ENCODE measurements at places on chromosomes 12 and 14.
A peak's percentile ranks its signal among the peaks of the same experiment; 100 is the strongest.

GRCh38 chr14:30710876-30711275 lies 88.8 kb downstream of the SCFD1 start:
- no peak for DNase-seq

DNA sequence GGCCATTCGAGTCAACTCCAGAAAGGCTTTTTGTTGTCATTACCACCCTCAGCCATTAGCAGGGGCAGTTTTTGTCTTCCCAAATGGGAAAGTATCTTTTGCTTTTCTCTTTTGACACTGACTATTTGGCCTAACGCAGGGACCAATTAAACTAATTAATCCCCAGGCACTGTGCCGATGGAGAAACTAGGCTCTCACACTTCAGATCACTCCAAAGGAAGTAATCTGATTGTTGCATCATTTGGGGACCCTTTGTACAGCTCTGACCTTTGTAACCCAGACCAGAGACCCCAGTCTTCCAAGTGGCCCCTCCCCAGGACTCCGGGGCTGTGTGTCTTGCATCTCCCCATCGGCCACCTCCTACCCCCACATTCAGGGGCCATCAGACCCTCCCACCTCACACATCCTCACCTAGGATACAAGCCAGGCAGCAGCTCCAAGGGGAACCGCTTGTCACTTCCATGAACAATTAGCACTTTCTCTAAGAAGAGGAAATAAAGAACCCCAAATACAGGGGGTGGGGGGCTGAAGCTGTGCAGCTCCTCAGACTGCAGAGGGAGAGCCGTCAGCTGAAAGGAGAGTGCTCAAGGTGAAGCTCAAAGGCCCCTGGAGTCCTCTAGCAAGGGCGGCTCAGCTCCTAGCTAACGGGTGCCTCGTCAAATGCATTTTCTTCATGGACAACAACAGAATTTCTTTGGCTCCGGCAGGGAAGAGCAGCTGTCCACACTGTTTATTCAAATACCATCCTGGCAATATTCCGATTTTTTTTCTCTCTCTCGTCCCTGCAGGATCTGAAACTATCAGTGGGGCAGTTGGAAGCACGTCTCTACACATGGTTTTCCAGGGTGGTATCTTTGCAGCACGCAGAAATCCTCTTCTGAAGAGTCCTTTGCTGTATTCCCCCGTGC lies 64.3 kb upstream of the DIO3 start:
- DNase-seq = no peak

- peak; percentile 33 for DNase-seq
Measured at GRCh38 chr12:108305991-108306501, 33.1 kb downstream of the CMKLR1 start.

- no peak for DNase-seq
Measured at GRCh38 chr14:98916476-98916875, 355.5 kb downstream of the BCL11B start.

GRCh38 chr14:70642303-70643235 lies 853 bp downstream of the TTC9 start:
- DNase-seq = no peak

GRCh38 chr12:65090461-65090860 lies 30.6 kb downstream of the WIF1 start:
- no peak for DNase-seq

GRCh38 chr14:75143761-75144527 lies 17.1 kb upstream of the NEK9 start:
- DNase-seq = no peak

DNA sequence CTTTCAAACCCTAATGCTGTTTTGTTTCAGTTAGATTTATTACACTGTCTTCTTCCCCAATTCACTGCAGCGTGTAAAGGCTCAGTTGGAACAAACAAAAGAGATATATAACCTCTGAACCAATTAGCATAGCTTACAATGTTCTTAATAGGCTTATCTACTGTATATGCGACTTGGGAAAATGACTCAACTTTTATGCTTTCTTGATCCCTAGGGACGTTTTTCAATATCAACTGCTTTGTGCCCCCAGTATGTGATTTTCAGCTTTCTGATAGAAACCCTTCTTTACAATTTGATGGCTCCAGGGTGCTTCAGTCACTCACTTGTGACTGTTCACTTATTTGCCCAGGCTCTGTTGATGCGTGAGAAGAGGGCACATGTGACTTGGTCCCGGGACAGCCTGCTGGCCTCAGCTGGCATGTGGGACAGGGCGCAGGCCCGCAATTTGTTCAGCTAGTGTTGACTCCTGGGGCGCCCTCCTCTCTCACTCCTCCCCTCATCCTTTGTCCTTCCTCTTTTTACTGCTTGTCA lies 107.1 kb downstream of the TMTC2 start:
- no peak for DNase-seq

DNA sequence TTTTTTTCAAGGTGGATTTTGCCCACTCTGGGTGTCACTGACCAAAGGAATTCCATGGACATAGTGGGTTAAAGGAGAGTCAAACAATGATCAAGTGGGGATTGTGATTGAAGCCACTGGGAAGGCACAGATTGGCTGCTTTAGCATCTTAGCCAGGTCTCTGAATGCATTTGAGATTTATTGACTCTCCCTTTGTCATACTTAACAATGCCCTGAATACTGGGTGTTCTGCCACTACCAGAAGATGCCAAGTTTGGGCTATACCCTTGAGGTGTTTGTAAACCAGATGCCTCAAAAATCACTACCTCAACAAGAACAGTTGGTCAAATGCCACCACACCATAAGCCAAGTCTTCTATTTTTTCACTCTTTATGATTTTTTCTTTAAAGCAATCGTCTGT lies 114.8 kb downstream of the GTF2A1 start:
- DNase-seq = no peak

- DNase-seq = no peak
Measured at GRCh38 chr14:51652168-51653078, 713 bp downstream of the FRMD6 start.

- DNase-seq = no peak
Measured at GRCh38 chr12:12599750-12600643, 11.7 kb upstream of the CREBL2 start.

GRCh38 chr14:79050787-79051727 lies 880.9 kb downstream of the NRXN3 start:
- no peak for DNase-seq

GRCh38 chr12:81206429-81206828 lies 128.6 kb downstream of the ACSS3 start:
- no peak for DNase-seq

- peak; percentile 56 for DNase-seq
Measured at GRCh38 chr12:12922191-12922616, 29.8 kb downstream of the GPRC5D start.

DNA sequence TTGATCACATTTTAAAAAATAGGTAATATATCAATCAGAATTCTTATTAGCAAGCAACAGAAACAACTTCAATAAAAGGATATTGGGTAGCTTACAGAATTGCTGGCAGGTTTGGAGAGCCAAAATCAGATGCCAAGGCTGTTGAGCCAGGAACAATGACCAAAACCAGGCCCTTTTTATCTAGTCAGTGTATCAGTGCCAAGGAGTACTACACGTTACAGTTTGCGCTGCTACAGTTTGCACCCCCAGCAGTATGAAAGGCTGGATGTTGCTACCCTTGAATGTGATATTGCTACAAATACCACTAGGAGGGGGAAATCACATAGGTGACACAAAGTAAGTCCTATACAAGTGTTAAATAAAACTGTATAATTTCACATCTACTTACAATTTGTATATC lies 19.3 kb downstream of the CGRRF1 start:
- DNase-seq = no peak

DNA sequence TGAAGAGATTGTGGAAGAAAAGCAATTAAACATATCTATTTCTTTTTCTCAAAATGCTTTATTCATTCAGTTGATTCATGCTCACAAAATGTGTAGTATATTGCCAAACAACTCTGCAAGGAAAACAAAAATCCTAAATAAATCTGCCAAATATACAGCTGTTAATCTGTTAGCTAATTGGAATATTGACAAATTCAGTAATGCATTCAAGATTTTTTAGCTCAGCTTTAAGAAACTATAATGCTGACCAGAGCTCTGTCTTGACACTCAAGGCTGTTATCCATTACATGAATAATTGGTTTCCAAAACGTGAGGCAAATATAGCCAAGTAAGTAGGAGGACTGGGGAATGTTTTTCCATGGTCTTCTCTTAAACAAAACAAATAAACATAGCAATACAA lies 146.8 kb downstream of the TMTC2 start:
- no peak for DNase-seq

DNA sequence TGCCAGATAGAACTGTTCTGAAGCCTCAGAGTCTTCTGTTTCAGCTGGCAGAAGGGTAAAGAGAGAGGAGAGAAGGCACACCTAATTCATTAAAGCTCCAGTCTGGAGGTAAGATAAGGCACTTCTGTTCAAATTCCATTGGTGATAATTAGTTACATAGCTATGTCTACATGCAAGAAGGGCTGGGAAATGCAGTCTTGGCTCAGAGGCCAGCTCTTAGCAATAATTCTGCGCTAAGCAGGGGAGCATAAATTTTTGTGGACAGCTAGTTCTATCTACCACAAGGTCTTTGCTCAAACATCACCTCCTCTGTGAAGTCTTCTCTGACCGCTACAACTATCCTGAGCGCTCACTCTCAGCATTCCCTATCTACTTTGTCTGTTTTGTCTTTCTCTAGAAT lies 14.3 kb upstream of the E2F7 start:
- no peak for DNase-seq

GRCh38 chr12:20077618-20078017 lies 290.7 kb upstream of the PDE3A start:
- DNase-seq = no peak

DNA sequence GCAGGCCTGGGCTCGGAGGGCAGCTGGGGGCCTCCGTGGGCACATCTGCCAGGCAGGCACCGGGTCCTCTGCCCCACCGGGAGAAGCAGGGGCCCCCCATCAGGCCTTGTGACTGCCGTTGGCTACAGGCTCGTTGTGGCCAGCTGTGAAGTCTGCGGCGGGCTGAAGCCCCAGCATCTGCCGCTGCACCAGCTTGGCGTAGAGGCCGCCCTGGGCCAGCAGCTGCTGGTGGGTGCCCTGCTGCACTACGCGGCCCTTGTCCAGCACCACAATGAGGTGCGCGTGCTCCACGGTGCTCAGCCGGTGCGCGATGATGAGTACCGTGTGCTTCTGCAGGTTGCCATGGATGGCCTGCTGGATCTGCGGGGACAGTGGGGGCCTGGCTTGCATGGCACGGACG lies 33.9 kb upstream of the VPS37B start:
- no peak for DNase-seq

DNA sequence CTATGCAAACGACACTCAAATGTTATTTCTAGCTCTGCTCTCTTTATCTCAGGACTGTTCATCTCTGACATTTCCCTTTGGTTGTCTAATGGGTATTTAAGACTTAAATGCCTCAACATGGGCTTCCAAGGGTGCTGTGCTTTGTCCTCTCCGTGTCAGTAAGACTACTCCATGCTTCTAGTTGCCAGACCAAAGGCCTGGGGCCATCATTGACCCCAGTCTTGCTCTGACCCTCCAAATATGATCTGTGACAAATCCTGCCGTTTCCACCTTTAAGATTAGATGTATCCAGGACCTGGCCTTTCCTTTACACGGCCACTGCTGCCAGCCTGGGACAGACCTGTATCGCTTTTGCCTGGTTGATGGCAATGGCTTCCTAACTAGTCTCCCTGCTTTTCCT lies 126.3 kb upstream of the DYRK2 start:
- DNase-seq = no peak

DNA sequence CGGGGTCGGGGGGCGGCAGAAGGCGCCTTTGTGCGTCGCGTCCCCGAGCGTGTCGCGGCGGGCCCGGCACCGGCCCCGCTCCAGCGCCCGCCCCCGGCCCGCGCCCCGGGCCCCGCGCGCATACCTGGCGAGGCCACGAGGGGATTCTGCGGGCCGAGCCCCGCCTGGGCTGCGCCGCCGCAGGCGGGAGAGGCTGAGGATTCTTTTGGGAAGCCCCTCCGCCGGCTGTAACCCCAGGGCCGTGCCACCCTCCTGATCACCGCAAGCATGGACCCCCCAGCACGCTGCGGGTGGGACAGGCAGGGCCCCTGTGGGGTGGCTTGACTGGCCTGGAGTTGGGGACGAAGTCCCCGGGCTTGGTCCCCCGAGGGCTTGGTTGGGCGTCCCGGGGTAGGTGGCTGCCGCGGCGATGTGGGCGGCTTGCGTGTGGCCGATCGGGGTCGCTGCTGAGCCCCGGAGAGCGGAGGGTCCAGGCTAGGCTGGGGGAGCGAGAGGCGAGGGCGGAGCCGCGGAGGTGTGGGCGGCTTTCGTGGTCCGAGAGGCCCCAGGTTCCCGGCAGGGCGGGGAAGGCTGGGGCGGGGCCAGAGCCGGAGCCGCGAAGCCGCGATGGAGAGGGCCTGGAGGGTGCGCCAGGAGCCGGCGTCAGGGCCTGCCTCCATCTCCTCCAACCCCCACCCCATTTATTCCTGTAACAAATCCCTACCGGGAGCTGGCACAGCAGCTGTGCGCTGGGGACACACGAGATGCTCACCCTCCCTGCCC lies 28.4 kb upstream of the GPR132 start:
- DNase-seq = no peak

DNA sequence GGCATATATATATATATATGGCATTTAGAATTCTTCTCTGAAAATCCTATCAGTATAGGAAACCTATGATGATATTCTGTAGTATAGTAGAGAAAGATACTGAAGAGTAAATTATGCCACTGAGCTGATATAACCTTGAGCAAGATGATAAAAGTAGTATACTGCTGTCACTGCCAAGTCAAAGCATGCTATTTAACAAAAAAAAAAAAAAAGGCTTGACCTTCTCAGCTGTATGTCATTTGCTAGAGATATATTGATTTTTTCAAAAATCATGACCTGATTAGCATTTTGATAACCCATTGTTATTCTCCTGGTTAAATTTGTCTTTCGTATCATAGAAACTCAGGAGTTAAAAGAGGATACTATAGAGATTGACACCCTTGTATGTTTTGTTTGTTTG lies 299.4 kb downstream of the ADAMTS20 start:
- no peak for DNase-seq

GRCh38 chr12:38601949-38602348 lies 285.4 kb downstream of the ALG10B start:
- no peak for DNase-seq

DNA sequence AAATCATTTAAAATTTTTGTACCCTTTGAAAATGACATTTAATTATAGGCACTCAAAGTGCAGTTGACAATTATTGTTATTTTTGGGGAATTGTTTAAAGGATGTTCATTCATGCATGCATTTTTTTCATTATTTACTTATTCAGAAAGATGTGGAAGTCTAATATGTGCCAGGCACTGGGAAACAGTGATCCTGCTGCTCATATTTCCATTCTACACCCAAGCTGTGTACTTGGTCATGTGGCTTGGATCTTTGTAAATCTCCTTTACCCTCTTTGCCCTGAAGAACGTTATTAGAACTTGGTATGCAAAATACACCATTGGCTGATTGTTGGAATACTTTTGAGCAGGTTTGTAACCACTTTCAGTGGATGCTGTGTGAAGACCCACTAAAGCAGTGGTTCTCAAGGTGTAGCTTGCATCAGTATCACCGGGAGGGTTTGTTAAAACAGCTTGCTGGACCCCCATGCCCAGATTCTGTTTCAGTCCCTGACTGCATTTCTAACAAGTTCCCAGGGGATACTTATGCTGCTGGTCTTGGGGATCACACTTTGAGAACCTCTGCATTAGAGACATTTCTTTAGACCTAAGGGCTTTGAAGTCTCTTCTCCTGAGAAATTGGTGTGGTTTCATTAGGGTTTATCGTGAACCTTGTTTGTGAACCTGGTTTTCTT lies 47.5 kb downstream of the PRKCH start:
- no peak for DNase-seq

All from thoracic aorta (tissue), 2 donors.